ENCODE measurements at places on chromosomes 2 and 18. TPM values are rescaled to one million over a fixed set of nuclear protein-coding genes. Genes with fewer than 3 reads are reported as not detected.

The BUB1 gene
- 118 TPM for total RNA-seq

The ZSWIM2 gene
- not detected for total RNA-seq

The ERICH2 gene
- 9.6 TPM for total RNA-seq

The GCG gene
- not detected for total RNA-seq

The GAREM2 gene
- 11.5 TPM for total RNA-seq

The CDH2 gene
- total RNA-seq = 489 TPM

The MAP2 gene
- 1.8 TPM for total RNA-seq

The ABHD1 gene
- 0.25 TPM for total RNA-seq

The KCNIP3 gene
- total RNA-seq = 0.82 TPM

The DPY30 gene
- 173 TPM for total RNA-seq

The HAAO gene
- 31.3 TPM for total RNA-seq

The ONECUT2 gene
- 1.9 TPM for total RNA-seq

The SATB2 gene
- total RNA-seq = 2.4 TPM

The ESPNL gene
- total RNA-seq = 0.25 TPM

The LDLRAD4 gene
- 15.1 TPM for total RNA-seq

The IL37 gene
- total RNA-seq = not detected

The LHCGR gene
- total RNA-seq = not detected

The C2orf81 gene
- 7.6 TPM for total RNA-seq

The PID1 gene
- total RNA-seq = 0.40 TPM

The BCL11A gene
- 16.7 TPM for total RNA-seq

The UGT1A4 gene
- not detected for total RNA-seq

The ADCY3 gene
- 22.1 TPM for total RNA-seq

The CPS1 gene
- total RNA-seq = 31.2 TPM

The SLC9A4 gene
- total RNA-seq = 0.08 TPM

The LMAN1 gene
- total RNA-seq = 82.9 TPM

The ZNF385B gene
- 5.0 TPM for total RNA-seq

The PJVK gene
- 5.5 TPM for total RNA-seq

The FMNL2 gene
- 51.8 TPM for total RNA-seq

The COL3A1 gene
- total RNA-seq = not detected

The ALPG gene
- total RNA-seq = not detected

The RAB17 gene
- total RNA-seq = 235 TPM

The CTAGE1 gene
- not detected for total RNA-seq

The DNAJC5G gene
- not detected for total RNA-seq

The ZNF513 gene
- total RNA-seq = 31.4 TPM

The GREB1L gene
- 5.2 TPM for total RNA-seq

All from endodermal cell (in vitro differentiated cells).